ENCODE measurements at places on chromosomes 16 and 17.

GRCh38 chr16:67644038-67644437 lies 906 bp upstream of the CARMIL2 start:
- DNase-seq: no peak

DNA sequence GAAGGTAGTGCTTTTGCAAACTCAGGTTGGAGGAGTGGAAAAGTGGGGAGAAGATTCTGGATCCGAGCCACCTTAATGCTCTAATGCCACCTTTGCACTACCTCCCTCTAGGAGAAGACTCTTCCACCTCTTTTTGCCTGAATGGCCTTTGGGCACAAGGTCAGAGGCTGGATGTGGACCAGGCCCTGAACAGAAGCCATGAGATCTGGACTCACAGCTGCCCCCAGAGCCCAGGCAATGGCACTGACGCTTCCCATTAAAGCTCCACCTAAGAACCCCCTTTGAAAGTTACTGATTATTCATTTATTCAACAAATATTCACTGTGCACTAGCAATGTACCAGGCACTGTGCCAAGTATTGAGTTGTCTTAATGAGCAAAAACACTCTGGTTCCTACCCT lies 3.2 kb downstream of the SHBG start:
- no peak for DNase-seq

GRCh38 chr17:3718201-3718600 lies 5.5 kb upstream of the HASPIN start:
- no peak for DNase-seq

DNA sequence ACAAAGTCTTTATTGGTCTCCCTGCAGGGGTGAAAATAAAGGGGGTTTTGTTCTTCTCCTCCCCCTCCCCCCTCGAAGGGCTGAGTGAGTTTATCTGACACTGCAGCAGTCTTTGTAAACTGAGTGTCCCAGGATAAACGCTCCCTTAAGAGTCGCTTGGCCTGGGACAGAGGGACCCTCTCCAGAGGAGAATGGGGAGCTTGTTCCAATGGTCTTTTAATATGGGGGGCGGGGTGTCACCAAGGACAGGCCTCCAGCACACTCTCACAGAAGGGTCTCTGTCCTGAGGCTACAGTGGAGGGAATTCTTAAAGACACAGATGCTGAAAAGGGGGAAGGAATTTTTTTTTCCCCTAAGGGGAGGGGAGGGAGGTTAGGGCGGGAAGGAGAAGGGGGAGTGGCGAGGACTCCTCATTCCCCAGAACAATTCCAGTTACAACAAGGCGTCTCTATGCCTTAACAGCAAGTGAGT lies 455.5 kb downstream of the SOX9 start:
- DNase-seq: no peak

- DNase-seq: peak; percentile 95
Observed at GRCh38 chr16:30609926-30610839, at the start of gene ZNF689. Gene ZNF689 (minus strand): TSS chr16:30610389. CDS start chr16:30610041, 348 bp downstream.

GRCh38 chr17:42547001-42547461 lies 5.7 kb upstream of the HSD17B1 start:
- no peak for DNase-seq

DNA sequence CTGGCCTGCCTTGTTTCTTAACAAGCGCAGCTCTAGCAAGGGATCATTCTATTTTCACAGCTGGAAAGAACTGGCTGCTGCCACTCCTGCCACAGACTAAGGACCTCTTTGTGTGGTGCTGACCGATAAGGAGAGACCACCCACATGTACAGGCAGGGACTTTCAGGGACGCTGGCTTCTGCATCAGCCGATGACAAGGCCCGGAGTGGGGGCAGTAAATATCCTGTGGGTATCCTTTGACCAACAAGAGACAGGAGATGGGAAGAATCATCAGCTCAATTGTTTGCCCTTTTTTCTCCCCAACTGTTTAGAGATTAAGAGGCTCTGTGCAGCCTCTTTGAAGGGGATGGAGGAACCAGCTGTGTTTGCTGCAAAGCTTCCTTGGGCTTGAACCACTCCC lies 9.2 kb upstream of the ITPRIPL2 start:
- DNase-seq: no peak

GRCh38 chr16:88058136-88058535 lies 106.9 kb downstream of the BANP start:
- DNase-seq: no peak

GRCh38 chr17:75096082-75096625 lies 8.4 kb downstream of the SLC16A5 start:
- DNase-seq: peak; percentile 98

DNA sequence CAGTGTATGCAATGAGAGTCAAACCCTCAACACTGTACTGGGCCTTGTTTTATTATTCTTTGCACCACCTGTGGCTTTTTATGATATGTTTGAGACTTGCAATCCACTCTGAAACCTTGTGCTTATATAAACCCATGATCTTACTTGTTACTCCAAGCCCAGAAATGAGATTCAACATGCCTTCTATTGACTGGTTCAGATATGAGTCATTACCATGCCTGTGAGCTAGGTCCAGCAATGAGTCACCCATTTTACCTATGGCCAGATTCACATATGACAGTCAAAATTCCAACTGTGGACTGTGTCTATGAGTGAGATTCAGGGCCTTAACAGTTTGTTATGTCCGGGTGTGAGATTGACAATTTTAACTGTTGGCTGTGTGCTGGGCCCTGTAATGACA lies 1846.1 kb downstream of the TP53TG3F start:
- DNase-seq: no peak

- DNase-seq: no peak
Observed at GRCh38 chr17:64216000-64216337, 47.1 kb downstream of the TEX2 start.

DNA sequence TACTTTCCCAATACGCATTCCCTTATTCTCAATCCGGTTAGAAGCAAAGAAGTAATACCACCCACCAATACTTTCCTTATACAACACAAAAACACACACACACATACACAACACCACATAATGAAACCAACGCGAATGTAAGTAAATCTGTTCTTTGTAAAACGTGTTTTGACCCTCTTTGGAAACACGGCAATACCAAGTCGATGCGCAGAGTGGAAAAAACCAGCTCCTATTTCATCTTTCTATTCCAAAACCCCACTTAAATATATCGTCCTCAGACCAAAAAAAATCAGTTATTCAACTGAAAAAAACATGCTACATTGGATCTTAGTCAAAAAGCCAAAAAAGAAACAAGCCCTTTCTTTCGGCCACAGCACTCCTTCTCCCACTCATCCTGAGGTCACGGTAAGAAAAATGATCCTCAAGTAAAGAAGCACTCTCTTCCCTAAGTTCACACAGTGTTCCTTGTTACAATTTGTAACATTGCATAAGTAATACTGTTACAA lies 31.0 kb upstream of the ARL4D start:
- DNase-seq: peak; percentile 57
